ENCODE measurements at places on chromosomes 12 and 14.

DNA sequence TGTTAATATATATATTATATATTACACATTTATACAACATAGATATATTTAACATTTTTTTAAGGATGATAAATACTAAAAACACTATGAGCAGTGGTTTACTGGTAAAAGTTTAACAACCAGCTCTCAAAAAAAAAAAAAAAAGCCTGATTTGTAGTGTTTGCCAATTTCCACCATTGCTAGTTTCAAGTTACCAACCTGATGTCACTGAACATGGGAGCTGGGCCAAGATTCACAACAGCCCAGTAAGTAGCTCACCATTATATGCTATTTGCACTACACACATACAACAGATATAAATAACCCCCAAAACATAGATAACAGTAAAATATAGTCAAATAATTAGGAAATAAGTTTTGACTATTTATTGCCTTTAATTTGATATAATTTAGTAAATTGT is 28.9 kb upstream of the TMX1 start:
- DNase-seq: no peak

GRCh38 chr12:121613462-121613861 is 12.9 kb upstream of the ORAI1 start:
- DNase-seq: no peak

DNA sequence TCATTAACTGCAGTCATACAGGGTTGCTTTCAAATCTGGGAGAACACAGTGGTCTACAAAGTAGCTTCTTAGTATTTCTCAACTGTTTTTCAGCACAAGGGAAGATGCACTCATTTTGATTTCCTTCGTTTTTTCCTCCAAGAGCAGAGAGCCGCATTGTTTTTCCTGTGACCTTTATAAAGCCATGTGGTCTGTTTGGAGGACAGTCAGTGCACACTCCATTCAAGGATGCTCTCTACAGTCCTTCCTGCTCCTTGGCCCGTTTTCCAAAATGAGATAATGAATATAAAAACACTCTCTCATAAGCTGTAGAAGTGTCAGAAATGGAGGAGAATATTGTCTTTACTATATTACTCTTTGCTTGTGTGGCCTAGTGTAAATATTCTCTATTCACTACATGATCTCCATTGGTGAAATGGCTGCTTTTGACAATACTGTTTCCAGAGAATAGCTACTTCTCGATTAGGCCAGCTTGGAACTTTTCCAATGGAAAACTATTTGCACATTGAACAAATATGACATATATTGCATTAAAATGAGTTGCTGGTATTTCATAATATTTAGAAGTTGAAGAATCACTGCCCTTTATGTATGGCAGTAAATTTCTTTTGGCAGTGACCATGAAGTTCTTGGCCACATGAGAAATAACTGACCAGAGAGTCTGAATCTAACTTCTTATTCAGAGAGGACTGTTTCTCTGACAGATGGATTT is 393.1 kb upstream of the RGS6 start:
- no peak for DNase-seq

DNA sequence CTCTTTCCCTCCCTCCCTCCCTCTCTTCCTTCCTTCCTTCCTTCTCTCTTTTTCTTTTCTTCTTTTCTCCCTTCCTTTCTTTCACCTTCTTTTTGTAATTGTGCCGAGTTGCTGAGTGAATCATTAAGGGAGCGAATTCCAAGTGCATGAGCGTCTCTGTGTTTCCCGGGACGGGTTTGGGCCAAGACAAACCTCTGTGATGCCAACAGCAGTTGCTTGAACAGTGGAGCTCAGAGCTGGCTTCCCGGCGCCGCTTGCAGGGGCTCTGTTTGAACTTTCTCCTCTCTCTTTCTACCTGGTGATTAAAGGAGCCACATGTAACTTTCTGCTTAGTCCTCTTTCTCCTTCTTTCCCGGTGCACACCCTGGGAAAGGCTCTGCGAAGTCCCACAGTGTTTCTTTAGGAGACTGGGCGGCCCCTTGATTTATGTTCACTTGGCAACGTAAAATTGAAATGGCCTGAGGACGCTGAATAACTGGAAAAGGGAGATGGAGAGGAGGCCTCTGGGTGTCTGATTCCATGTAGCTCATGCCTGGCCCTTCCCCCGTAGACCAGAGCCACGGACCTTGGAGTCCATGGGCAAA is 33.7 kb upstream of the MAP1LC3B2 start:
- peak; percentile 67 for DNase-seq

DNA sequence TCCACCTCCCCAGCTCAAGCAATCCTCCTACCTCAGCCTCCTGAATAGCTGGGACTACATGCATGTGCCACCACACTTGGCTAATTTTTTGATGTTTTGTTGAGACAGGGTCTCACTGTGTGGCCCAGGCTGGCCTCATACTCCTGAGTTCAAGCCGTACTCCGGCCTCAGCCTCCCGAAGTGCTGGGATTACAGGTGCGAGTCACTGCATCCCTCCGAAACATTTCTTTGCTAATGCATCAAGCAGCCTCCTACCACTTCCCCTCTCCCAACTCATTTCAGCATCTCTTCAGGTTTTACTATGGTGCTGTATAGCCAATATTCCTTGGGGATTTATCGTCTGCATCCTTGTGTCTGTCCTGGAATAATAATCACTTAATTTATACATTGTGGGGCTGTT is 2.3 kb upstream of the SLC22A17 start:
- no peak for DNase-seq

DNA sequence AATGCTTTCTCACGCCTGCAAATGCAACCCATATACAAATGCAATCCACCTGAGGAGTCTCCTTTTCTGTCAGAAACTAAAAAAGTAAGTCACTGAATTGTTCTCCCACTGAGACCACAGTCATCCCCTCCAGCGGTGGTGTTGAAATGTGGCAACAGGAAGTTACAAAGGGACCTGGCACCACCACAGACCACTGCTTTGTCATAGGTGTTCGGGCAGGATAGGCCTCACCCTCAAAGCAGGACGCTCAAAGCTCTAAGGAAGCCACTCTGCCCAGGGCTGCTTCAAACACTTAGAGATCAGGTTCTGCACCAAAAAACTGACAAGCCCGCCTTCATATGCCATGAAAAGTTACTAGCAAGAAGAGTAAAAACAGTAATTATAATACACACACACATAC is 11.3 kb downstream of the PHLDA1 start:
- DNase-seq: no peak

- DNase-seq: no peak
These were observed 2.5 kb upstream of the DACT1 start for GRCh38 chr14:58635091-58635830.

DNA sequence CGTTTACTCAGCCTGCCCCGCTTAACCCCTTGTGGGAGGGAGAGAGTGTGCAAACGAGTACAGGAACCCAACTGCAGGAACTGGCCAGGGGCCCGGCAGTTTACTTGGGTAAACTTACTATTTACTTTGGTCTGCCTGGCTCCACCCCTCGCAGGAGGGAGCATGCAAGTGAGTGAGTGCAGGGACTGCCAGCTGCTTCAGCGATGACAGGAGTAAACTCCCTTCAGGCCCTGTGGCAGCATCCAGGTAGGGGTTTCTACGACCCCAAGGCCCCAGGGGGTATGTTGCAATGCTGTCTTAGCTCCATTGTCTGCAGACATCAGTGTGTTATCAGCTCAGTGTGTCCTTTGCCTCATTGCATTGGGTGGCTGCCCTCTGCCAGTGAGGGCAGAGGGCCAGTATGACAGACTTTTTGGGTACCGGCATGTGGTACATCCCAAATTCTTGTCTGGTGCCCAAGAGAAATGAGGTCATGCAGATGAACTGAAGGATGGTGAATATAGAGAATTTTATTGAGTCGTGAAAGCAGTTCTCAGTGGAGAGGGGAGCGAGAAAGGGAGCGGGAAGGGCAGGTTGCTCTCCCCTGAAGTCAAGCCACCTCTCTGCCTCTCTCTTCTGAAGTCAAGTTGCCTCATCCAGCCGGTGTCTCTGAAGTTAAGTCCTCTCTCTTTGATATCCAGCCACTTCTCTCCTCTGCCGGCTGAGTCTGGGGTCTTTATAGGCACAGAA is 181.8 kb downstream of the FUT8 start:
- no peak for DNase-seq
